ENCODE measurements at places on chromosomes 16 and 17. TPM values are rescaled to one million over a fixed set of nuclear protein-coding genes. Genes with fewer than 3 reads are reported as not detected.

DNA sequence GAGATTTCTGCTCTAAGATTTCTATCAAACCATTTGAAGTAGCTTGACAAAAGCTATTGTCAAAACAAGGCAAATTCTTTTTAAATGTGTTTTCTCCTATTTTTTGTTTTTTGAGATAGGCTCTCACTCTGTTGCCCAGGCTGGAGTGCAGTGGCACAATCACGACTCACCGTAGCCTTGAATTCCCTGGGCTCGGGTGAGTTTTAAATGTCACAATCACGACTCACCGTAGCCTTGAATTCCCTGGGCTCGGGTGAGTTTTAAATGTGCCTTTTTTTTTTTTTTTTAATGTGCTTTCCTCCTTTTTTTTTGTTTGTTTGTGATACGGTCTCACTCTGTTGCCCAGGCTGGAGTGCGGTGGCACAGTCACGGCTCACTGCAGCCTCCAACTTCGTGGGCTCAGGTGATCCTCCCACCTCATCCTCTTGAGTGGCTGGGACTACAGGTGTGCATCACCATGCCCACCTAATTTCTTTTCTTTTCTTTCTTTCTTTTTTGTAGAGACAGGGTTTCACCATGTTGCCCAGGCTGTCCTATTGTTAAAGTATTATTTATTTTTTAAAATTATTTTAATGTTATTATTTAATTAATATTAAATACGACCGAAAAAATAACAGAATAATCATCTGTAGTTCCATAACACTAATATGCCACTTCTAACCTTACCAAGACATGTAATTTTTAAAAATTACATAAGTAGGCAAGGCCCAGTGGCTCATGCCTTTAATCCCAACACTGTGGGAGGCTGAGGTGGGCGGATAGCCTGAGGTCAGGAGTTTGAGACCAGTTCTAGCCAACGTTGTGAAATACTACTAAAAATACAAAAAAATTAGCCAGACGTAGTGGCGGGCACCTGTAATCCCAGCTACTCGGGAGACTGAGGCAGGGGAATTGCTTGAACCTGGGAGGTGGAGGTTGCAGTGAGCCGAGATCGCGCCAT lies 69.7 kb upstream of the FA2H start:
- H3K4me3 ChIP-seq = no peak overlapping the region
- no peak for DNase-seq
- no peaks in the 10 kb centered on the region for H3K36me3 ChIP-seq
- no peaks in the 10 kb centered on the region for H3K4me1 ChIP-seq
- no peaks in the 10 kb centered on the region for H3K27me3 ChIP-seq
- no peak overlapping the region for H3K27ac ChIP-seq

DNA sequence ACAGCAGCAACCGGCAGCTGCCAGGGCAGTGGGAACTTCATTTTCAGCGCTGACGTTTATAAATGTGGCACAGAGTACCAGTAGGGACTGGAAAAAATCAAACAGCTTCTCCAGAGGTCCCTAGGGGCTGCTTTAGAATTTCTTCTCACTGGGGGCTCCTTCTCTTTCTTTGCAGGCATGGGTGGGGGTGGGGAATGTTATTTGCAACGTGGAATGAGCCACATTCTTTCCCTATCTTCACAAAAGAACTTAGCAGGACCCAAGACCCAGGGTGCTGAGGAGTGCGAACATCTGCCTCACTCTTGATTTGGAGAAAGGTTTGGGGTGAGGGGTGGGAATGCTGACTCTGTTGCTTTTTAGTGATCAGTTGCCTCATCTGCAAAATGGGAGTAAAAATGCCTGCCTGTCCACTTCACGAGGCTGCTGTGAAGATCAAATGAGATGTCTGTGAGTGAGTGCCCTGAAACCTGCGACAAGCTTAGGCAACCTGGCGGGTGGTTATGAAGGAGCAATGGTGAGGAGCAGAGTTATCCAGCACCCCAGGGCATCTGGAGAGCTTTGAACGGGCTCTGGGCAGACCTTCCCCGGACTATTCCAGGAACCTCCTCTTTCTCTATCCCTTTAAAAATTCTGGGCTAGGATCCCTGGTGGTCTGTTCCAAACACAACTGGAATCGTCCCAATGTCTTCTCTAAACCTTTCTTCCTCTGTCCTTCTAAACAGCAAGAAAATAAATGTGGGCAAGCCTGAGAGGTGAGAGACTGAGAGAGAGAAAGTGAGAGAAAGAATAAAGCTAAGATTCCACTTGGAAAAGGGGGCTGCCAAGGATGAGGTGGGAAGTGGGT lies 10.7 kb upstream of the PIPOX start:
- no peak overlapping the region for H3K4me3 ChIP-seq
- H3K27me3 ChIP-seq = peaks cover 11% of the 10 kb centered on the region
- H3K4me1 ChIP-seq = no peaks in the 10 kb centered on the region
- H3K36me3 ChIP-seq = no peaks in the 10 kb centered on the region

GRCh38 chr16:47037396-47037745 lies 63.9 kb upstream of the DNAJA2 start:
- no peak overlapping the region for H3K27ac ChIP-seq
- no peaks in the 10 kb centered on the region for H3K36me3 ChIP-seq
- peak overlapping the region; percentile 51 for H3K4me3 ChIP-seq
- DNase-seq = no peak

DNA sequence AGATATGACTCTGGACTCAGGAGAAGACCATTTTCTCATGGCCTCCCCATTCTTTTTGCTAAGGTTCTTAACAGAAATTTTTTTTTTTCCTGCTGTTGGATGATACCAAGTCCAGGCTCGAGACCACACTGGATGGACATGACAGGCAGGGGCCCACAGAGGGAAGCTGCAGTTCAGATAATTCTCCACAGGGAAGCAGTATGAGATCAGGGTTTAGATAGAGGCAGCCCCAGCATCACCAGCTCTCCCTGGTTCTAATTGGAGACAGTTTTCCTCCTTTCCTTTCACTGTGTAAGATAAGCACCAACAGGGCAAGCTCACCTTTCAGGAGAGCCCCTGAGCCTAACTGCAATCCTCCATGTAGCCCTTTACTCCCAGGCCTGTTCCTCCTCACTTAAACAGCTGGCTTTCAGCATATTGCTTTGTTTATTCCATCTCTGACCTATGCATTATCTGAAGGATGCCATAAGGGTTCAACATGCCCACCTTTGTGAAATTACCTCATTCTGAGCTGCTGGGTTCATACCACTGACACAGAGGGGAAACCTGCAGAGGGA lies 108.1 kb downstream of the SNX11 start:
- no peaks in the 10 kb centered on the region for H3K4me1 ChIP-seq
- H3K27ac ChIP-seq = no peak overlapping the region

- no peak overlapping the region for H3K4me3 ChIP-seq
- no peaks in the 10 kb centered on the region for H3K36me3 ChIP-seq
- H3K4me1 ChIP-seq = no peaks in the 10 kb centered on the region
- no peaks in the 10 kb centered on the region for H3K27me3 ChIP-seq
Observed at GRCh38 chr17:10271106-10271562, 72.7 kb upstream of the GAS7 start.

DNA sequence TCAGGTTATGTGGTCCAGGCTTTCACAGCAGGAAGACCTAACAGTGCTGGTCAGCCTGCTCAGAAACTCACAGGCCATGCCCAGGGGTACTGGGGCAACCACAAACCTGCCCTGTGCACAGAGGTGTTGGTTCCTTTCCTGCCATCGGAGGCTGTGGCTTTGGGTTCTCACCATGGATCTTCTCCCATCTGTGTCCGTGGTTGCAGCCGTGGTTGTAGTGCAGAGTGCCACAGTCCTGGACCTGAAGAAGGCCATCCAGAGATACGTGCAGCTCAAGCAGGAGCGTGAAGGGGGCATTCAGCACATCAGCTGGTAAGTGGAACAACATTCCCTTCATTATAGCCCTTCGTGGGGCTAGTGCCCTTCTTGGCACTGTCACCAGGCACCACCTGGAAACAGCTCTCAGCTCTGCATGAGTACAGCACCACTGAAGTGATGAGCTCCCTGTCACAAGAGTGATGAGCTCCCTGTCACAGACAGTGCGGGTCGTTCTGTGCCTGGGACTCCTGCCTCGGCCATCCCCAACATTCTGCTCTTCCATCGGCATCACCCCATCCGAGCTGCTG lies 2.0 kb downstream of the SNRNP25 start:
- no peak for DNase-seq
- H3K4me1 ChIP-seq = peaks cover 3% of the 10 kb centered on the region
- peaks cover 53% of the 10 kb centered on the region for H3K36me3 ChIP-seq
- no peak overlapping the region for H3K27ac ChIP-seq

MYL11 gene
- not detected for total RNA-seq

- no peak overlapping the region for H3K27ac ChIP-seq
- DNase-seq = no peak
- H3K4me3 ChIP-seq = no peak overlapping the region
- H3K4me1 ChIP-seq = no peaks in the 10 kb centered on the region
- H3K36me3 ChIP-seq = peaks cover 9% of the 10 kb centered on the region
Observed at GRCh38 chr17:1813088-1813487, 16.6 kb downstream of the SMYD4 start.

GRCh38 chr16:8722025-8722348 lies 47.6 kb downstream of the ABAT start:
- no peak for DNase-seq
- H3K27me3 ChIP-seq = no peaks in the 10 kb centered on the region
- H3K36me3 ChIP-seq = no peaks in the 10 kb centered on the region
- no peak overlapping the region for H3K4me3 ChIP-seq
- peaks cover 11% of the 10 kb centered on the region for H3K4me1 ChIP-seq

PEMT gene
- 59.1 TPM for total RNA-seq

DNAH9 gene
- 36.1 TPM for total RNA-seq

ITGA2B gene
- total RNA-seq = 2.1 TPM

DNA sequence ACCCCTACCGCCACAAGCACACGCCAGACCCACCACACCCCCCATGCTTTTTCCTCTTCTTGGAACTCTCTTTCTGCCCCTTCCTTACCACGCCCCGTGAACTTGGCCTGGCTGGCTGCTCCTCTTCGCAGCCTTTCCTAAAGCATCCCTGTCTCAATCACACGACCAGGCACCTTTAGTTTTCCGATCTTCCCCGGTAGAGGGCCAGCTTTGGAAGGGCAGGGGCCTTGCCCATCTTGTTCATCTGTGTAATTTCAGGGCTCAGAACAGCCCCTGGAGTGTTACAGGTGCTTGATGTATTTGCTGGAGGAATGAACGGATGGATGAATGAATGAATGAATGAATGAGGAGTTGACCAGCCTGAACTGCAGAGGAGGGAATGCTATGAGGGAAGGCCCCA lies 3.7 kb downstream of the SPPL2C start:
- peaks cover 4% of the 10 kb centered on the region for H3K27me3 ChIP-seq
- DNase-seq = no peak
- H3K36me3 ChIP-seq = no peaks in the 10 kb centered on the region
- no peak overlapping the region for H3K27ac ChIP-seq
- H3K4me1 ChIP-seq = no peaks in the 10 kb centered on the region

DNA sequence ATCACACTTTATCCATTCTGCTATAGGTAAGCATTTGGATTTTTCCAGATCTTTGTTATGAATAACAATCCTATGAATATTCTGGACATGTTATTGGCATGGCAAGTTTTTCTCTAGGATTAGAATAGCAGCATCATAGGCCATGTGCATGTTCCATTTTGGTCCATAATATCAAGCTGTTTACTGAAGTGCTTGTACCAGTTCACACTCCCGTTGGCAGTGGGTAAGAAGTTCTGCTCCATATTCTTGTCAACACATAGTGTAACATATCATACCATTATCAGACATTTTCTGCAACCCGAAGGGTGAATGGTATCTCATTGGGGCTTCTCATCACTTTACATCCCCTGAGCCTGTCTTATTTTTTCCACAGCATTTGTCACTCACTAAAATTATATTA lies 661.9 kb upstream of the SALL1 start:
- no peaks in the 10 kb centered on the region for H3K4me1 ChIP-seq
- H3K27me3 ChIP-seq = no peaks in the 10 kb centered on the region
- H3K4me3 ChIP-seq = no peak overlapping the region
- DNase-seq = no peak

DNA sequence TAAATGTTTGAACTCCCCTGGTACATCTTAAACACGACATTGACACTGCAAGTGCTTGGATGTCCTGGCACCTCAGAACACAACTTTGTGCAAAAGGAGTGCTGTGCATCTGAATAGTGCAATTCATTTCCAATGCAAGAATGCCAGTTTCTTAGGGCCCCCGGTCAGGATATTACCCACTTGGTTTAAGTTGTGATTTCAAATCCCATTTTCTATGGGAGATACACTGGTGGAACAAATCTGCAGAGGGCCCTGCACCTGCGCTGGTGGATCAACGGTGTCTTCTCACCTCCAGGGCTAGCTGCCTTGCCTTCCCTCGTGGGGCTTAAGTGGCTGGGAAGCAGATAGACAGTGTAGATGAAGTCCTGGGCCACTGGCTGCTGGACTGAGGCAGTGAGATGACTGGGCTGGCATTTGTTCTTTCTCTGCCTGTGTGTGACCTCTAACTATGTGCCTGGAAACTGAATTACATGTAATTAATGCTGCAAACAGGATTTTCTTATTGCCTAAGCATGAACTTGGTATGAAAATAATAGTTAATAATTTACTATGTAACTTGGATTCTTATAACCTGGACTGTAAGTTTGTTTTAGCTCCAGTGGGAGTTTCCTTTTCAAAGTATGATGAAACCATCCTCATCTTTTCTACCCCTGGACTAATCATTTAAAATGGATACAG lies 20.9 kb downstream of the HAPSTR1 start:
- H3K27me3 ChIP-seq = no peaks in the 10 kb centered on the region
- H3K4me3 ChIP-seq = no peak overlapping the region
- H3K27ac ChIP-seq = no peak overlapping the region
- peaks cover 5% of the 10 kb centered on the region for H3K4me1 ChIP-seq
- peaks cover 12% of the 10 kb centered on the region for H3K36me3 ChIP-seq
- DNase-seq = no peak

DNA sequence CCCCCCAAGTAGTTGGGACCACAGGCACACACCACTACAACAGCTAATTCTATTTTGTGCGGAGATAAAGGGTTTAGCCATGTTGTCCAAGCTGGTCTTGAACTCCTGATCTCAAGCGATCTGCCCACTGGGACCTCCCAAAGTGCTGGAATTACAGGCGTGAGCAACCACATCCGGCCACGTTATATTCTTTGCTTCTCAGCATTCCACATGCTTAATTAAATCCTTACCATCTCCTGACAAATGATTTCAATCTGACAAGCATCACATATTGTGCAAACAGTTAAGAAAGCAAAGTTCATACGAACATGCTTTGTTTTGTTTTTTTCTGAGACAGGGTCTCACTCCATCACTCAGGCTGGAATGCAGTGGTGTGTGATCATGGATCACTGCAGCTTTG lies 18.2 kb downstream of the HIGD1B start:
- H3K4me1 ChIP-seq = no peaks in the 10 kb centered on the region
- H3K4me3 ChIP-seq = no peak overlapping the region
- DNase-seq = no peak
- H3K27ac ChIP-seq = no peak overlapping the region
- H3K36me3 ChIP-seq = peaks cover 42% of the 10 kb centered on the region

Data from lung (tissue), 17 donors.